Activated effector memory CD4-positive, alpha-beta T cell treated with Interleukin-2 at 50 U/mL for 16 hours (primary cell): ENCODE measurements at places on chromosomes 11 and 22.

DNA sequence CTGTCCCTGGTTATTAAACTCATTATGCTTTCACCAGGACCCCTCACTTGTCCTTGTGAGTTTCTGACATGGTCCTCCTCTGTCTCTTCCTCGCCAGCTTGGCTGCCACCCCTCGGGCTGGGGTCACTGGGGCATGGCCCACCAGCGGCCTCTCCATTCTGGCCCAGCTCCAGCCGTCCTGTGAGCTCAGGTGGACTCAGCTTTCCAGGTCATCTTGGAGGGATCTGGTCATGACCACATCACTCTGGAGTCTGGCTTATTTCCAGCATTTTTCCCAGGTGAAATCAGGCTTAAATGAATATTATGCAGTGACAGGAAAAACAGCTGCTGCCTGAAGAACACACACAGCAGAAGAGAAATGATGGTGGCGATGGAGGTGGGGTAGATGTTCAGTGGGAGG lies 224.5 kb downstream of the ADAMTS15 start:
- no peak for DNase-seq

DNA sequence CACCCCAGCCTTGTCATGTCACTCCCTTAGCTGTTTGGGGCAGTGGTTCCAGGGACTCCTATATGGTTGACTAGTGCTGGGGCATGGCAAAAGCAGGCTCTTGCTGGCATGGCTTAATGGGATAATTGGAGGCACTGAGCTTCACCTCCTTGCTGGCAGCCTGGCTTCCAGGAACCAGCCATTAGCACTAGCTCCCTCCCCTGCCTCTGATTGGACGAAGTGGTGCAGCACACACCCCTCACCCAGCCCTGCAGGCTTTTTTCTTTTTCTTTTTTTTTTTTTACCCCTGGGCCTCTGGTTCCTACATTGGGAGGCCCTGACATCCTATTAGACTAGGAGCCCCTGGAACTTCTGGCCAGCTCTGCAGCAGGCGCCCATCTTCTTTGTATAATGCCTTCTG lies 18.6 kb downstream of the PHLDB1 start:
- DNase-seq: no peak

DNA sequence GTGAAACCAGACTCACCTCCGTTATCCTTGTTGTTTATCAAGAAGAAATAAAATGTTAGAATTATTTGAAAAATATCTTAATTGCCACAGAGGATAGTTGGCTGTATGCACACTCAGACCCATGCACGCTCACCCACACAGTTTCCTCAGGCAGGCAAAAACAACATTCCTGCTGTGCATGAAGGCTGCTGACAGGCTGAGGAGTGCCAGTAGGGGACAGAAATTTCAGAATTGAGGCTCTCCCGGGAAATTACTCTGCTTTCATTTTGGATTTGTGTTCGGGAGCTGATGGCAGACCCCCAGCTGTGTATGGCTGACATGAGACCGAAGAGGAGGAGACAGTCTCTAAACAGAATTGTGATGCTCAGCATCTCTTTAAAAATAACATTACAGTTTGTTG lies 87.5 kb downstream of the AMOTL1 start:
- no peak for DNase-seq

- no peak for DNase-seq
These were observed 18.5 kb downstream of the CABP7 start for GRCh38 chr22:29738118-29738815.

- DNase-seq: no peak
These were observed 20.3 kb upstream of the YPEL1 start for GRCh38 chr22:21755851-21756284.

DNA sequence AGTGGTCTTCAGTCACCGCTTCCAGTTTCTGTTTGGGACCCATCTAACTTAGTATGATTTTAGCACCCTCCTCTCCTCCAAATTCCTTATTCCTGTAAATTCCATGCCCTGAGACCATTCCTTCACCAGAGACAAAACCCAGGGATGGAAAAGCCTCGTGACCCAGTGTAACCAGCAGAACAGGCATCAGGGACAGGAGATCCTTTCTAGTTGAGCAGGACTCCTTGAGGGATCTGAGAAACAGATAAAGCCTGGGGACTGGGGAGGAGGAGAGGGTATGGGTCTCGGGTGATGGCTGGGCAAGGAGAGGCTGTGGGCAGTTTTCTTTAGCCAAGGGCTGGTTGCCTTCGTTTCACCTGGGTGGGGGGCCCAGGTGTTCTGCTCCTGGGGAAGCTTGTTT lies 40.9 kb downstream of the TEAD1 start:
- no peak for DNase-seq

- no peak for DNase-seq
These were observed 833.8 kb downstream of the DLG2 start for GRCh38 chr11:84793318-84793717.

DNA sequence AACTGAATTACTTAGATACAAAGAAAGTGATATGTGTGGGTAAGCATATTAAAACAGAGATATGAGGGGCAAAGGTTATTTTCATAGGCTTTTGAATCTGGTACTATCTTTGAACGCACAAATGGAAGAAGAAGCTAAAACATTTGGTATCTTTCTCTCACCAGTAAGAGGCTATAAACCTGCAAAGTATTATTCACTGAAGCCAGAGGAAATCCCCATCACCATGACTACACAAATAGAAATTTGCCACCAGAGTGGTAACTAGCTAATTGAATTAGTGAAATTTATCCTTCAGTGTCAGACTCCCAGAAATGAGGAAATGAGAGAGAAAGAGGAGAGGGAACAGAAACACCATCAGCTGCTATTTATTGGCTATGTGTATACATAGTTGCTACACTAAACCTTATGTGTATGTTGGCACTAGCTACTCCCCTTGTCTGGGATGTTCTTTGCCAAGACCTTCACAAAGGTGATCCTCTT lies 503.4 kb downstream of the DLG2 start:
- DNase-seq: no peak
